ENCODE measurements at places on chromosomes 7 and 10.
A peak's percentile ranks its signal among the peaks of the same experiment; 100 is the strongest.

DNA sequence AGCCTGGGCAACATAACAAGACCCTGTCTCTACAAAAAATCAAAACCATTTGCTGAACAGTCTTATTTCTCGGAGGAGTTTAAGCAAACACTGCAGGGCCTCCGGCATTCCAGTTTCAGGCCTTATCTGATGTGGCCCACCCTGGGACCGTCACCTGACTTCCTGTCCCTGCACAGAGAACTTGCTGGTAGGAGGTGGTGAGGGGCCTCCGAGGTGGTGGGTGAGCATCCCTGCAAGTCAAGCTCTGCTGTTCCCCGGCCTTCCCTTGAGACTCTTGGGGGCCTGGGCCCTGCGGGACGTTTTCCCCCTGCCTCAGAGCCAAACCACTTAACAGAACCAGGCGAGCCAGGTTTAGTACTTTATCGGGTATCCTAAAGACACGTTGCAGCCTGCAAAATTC lies 44.5 kb upstream of the AP5Z1 start:
- no peak for DNase-seq

GRCh38 chr7:5183155-5183554 lies 6.9 kb upstream of the WIPI2 start:
- no peak for DNase-seq

DNA sequence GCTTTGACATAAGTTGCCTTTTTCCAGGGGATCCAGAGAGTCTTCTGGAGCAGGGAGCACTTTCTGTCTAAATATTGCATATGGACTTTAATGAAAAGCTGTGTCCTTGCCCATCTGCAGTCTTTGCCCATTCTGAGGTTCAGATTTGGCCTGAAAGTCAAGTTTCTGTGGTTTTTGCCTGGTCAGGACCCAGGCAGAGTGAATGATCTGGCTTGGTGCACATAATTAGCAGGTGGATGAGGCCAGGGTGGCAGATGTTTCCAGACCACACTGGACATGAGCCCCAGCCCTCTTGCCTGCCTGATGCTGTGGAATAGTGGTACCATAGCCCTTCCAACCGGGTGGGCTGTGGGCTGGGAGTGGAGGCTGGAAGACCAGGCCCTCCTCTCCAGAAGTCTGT lies 11.0 kb downstream of the HECW1 start:
- DNase-seq, result no peak

GRCh38 chr7:17325364-17325763 lies 26.9 kb downstream of the AHR start:
- peak; percentile 52 for DNase-seq

GRCh38 chr10:3623746-3624145 lies 161.3 kb downstream of the KLF6 start:
- peak; percentile 82 for DNase-seq

GRCh38 chr7:123929107-123929506 lies 4.1 kb downstream of the SPAM1 start:
- no peak for DNase-seq

- DNase-seq, result no peak
Observed at GRCh38 chr7:159136442-159136841, 8.2 kb downstream of the VIPR2 start.

DNA sequence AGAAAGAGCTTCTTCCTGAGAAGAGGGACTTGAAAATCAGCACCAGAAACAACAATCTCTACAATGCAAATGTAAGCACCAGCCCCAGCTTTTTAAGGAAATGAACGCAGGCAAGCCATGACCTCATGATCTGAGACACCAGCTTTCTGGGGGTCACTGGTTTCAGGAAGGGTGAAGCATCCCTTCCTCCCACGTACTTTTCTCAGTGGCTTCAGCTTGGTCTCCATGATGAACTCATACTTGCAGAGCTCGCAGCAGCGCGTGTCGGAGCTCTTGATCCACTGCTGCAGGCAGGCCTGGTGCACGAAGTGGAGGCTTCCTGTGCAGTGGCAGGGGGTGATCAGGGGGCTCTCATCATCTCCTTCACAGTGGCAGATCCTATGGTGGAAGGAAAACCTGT lies 87.0 kb downstream of the ALOX5 start:
- DNase-seq, result no peak

- DNase-seq, result no peak
Observed at GRCh38 chr10:37381271-37381670, 255.9 kb downstream of the ANKRD30A start.

DNA sequence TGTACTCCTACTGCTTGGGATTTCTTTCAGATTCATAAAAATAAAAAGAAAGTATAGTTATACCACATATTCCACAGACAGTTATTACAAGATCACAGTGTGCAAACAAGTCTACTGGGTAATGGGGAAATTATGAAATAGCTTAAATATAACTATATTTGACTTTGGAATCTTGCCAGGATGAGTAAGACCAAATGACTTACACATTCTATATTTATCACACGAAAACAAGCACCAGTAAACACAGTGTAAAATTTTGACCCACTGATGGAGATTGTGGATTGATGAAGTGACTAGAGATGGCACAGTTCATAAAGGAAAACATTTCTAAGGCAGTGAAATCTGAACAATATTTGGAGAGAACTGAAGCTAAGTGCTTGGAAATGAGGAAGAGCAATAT lies 339.7 kb downstream of the THSD7A start:
- peak; percentile 2 for DNase-seq

GRCh38 chr7:4386190-4386589 lies 295.9 kb upstream of the FOXK1 start:
- no peak for DNase-seq

DNA sequence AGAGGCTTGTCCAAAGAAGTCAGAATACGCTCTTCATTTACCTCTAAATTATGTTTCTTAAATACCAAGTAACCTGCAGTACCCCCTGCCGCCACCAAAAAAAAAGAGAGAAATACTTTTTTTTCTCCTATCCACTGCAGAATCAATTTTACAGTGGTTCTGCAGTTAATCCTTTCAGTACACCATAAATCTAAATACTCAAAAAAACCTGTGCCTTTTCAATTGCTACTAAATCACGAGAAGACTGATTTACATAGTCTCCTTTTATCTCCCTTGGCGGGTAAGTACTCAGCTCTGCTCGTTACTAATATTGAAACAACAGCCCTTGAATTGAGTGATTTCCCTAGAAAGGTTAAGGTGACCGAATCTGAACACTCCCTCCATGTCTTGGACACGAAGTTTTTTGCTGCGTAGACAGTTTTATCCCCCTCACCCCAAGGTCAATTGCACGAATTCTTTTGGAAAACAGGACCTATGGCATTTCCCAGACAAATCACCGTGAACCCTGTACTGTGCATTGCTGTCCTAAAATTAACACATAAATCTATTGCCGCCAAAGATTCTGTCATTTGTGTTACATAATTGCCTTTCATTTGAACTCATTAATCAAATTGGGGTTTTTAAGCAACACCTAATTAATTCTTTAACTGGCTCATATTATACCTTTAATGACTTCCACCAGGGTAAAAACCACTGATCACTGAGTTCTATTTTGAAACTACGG lies 512 bp upstream of the VIM start:
- DNase-seq, result peak; percentile 58

GRCh38 chr7:148185041-148185440 lies 405.5 kb upstream of the C7orf33 start:
- DNase-seq, result no peak

GRCh38 chr10:73247509-73248258 lies 629 bp upstream of the DNAJC9 start:
- DNase-seq, result peak; percentile 32

DNA sequence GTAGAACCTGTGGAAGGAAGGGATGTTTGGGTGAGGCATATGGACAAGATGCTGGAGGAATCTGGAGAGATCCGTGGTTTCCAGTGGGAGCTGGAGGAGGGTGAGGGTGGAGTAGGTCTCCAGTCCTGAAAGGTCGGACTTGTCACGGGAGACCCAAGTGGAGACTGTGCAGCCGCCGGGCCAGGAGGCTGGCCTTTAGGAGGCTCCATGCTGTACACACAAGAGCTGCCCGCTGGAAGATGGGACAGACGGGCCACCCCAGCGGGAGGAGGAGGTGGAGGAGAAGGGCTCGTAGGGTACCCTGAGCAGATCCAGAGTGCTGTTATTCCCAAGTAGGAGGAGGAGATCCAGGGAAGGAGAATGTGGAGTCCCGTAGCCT lies 106.7 kb downstream of the NKX6-2 start:
- DNase-seq, result no peak

DNA sequence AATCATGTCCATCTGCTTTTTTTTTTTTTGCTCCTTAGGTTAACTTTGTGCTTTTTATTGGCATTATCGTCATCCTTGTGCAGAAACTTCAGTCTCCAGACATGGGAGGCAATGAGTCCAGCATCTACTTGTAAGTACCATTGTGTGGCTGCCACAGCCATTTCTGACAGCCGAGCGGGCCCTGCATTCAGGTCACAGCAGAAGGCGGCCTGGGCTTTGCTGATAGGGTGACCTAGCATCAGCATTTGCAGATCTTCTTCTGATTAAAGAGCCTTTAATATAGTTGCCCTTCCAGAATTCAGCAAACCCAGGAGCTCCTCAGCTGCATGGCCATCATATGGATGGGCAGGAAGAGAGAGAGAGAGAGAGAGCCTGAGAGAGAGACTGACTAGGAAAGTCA lies 40.5 kb downstream of the ADCYAP1R1 start:
- DNase-seq, result no peak

DNA sequence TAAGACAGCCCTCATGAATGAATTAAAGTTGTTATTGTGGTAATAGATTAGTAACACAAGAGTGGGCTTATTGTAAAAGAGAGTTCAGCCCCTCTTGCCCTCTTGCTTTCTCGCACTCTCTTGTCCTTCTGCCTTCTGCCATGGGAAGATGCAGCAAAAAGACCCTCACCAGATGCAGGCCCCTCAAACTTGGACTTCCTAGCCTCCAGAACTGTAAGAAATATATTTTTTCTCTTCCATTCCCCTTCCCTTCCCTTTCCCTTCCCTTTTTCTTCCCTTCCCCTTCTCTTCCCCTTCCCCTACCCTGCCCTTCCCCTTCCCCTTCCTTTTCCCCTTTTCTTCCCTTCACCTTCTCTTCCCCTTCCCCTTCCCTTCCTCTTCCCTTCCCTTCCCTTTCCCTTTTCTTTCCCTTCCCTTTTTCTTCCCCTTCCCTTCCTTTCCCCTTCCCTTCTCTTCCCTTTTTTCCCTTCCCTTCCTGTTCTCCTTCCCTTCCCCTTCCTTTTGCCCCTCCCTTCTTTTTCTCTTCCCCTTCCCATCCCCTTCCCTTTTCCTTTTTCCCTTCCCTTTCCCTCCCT lies 55.6 kb upstream of the TMEM248 start:
- no peak for DNase-seq

- no peak for DNase-seq
Observed at GRCh38 chr10:84634636-84635035, 306.2 kb downstream of the CCSER2 start.

DNA sequence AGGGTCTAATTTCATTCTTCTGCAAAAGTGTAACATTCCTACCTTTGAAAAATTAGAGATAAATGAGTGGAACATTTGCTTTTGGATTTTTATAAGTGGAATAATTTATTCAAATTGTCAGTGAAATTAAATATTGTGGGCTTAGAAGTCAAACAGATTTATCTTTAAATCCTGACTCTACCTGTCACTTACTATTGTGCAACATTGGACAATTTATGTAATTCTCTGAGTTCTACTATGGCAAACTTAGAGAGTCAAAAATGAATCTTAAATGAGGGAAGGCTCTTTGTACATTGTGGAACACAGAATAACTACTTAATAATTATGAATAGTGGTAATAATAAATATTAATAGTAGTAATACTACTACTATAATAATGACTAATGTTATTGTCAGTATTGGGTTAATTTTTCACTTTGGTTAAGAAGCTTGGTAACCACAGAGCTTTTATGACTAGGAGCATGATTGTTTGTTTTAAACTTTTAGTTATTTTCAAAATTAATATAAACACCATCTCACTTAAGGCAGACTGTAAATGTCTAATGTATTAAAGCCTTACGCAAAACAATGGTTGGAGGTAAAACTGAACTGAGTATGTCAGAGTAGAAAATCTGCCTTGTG lies 70.0 kb downstream of the PRKG1 start:
- no peak for DNase-seq

- peak; percentile 47 for DNase-seq
Observed at GRCh38 chr7:96303686-96304443, 18.0 kb downstream of the SLC25A13 start.

DNA sequence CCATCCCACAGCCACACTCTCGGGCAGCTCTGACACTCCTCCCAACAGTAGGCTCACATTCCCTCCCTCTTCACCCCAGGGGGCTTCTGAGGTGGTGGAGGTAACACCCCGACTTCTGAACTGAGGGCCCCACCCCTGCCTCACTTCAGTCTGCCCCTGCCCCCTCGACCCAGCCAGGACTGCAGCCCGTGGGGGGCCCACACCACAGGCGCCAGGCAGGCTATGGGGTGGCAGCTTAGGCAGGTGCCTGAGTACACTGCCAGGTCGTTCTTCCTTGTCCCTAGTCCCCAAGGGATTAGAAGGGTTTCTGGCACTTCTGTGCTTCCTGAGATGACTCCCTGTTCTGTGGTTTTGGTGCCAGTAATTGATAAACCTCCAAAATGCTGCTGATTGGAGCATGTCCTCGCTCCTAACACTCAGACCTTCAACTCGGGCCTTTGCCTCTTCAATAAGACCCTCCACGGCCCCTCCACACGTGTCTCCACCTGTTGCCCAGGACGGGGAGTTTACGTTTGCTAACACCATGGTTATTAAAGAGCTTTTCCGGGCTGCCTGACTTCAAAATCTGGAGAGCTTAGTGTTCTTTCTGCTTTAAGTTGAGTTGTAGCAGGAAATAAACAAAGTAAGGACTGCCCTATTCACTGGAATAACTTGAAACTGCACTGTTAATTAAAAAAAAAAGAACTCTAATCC lies 23.8 kb upstream of the LARP4B start:
- no peak for DNase-seq

GRCh38 chr7:73423519-73424488 lies 9.8 kb upstream of the FZD9 start:
- DNase-seq, result no peak

- peak; percentile 2 for DNase-seq
Observed at GRCh38 chr7:137287651-137288258, 55.8 kb downstream of the PTN start.

DNA sequence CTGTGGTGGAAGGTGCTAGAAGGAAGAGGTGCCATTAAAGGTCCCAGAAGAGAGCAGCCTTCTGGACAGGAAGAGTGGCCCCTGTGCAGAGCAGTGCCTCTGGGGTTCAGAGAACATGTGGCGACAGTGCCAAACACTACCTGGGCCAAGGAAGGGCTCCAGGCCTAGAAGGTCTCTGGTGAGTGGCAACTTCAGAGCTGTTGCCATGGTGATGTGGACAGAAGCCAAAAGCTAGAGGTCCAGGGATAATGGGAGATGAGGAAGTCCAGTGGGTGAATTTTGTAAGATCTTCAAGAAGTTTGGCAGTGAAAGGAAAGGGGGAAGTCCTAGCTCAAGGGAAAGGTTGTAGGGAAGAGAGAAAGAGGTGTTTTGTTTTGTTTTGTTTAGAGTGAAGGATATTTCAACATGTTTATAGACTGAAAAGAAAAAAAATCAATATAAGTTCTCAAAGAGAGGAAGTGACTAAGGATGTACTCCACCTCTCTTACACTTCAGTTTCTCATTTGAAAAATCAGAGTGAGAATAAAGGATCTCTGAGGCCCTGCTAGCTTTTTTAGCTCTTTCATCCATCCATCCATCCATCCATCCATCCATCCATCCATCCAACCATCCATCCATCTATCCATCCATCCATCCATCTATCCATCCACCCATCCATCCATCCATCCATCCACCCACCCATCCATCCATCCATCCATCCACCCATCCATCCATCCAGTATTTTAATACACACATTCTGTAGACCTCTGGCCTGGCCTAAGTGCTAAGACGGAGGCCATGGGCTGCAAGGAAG lies 77.1 kb upstream of the DUSP5 start:
- peak; percentile 47 for DNase-seq

GRCh38 chr10:50512743-50513416 lies 110.9 kb downstream of the SGMS1 start:
- no peak for DNase-seq

All from foreskin fibroblast (primary cell).